H4 (cell line): ENCODE measurements at places on chromosomes 1 and 21.

DNA sequence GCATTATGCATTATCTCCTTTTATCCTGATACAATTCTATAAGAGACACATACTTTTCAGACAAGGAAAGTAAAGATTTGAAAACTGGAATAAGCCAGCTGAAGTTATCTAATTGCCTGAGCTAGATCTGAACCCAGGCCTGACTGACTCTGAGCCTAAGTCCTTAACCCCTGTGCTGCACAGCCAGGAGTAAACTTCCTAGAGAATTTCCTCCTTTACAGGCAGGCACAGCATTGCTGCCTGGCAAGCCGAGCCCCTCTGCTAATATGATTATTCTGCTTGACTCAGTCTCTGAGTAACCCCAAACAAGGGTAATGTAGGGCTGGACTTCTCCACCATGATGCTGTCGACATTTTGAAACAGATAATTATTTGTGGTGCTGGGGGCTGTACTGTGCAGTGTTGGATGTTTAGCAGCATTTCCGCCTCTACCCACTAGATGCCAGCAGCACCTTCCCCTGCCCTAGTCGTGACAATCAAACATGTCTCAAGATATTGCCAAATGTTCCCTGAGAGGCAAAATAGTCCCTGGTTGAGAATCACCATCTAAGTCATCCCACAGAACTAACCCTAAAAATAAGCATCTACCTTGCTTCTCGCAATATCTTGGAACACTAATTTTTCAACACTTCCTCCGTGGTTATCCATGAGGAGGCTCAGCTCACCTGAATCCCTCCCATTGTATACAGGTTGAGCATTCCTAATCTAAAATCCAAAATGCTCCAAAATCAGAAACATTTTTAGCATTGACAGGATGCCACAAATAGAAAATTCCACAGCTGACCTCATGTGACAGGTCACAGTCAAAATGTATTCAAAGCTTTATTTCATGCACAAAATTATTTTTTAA is 18.5 kb downstream of the CAMK1G start:
- DNase-seq, result peak; percentile 41

DNA sequence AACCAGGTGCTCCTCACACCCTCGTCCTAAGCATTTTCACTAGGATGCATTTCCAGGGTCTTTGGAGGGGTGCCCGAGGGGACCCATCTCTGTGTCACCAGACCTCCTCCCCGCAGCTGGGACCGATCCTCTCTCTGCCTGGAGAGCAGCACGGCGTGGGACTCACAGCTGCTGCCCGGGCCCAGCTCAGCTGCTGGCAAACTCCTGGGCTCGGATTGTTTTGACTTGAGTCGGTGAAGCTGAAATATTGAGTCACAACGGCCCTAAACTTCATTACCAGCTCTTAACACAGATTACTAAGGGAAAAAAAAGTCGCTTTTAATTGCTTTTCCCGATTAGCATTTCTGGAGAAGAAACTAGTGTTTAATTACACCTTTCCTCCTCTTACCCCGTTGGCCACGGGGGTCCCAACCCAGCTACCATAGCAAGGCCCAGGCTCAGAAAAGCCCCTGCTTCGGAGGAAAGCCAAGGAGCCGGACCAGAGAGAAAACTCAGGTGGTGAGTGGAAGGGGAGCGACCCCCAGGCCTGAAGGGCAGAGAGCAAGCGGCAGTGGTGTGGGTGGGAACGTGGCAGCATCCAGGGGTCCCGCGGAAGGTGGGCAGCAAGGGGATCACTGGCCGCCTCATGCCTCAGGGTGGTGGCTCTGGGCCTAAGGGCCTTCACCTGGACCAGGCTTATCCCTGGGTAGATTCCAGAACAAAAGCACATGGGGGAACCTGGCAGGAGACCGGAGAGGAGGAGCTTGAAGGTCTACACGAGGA is 41.7 kb downstream of the CASZ1 start:
- no peak for DNase-seq

DNA sequence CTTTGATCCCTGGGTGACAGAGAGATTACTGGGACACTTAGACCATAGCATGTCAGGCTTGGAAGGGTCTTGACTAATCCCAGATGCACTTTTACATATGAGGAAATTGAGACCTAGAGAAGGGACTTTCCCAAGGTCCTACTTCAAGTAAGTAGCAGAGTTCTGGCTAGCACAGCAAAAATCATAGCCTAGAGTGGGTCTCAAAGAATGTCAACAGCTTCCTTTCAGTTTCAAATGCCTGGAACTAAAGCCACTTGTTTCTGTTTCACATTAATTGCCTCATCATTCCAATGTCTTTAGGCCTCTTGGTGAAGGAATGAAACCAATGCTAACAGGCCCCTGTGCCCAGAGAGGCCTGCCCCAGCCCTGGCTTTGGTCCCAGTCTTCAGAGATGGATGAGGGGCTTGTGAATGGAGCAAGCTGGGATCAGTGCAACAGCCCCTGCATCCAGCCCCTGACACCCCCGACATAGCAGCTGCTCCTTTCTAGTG is 26.6 kb downstream of the ATF3 start:
- peak; percentile 38 for DNase-seq

- DNase-seq, result no peak
Observed at GRCh38 chr21:42649122-42650032, 4.0 kb upstream of the PDE9A start.

- DNase-seq, result no peak
Observed at GRCh38 chr1:61612602-61613001, 112.3 kb downstream of the TM2D1 start.

- no peak for DNase-seq
Observed at GRCh38 chr1:237282208-237282783, 240.3 kb downstream of the RYR2 start.

DNA sequence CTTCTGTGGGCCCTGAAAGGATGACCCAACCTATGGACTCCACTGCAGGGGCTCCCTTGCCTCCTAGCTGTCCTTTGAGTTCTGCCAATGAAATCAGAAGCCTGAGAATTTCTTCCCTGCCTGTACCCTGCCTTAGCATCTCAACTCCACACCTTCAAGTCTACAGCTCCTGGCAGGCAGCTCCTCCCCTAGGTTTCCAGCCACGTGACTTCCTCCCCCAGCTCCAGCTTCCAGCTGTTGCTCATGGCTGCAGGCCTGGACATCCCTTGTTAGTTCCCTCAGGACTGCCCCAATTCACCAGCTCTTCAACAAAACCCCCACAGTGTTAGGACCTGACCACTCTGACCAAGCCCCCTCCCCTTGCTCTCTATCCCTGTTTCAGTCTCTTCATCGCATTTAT is 2.4 kb downstream of the RCAN1 start:
- DNase-seq, result no peak

DNA sequence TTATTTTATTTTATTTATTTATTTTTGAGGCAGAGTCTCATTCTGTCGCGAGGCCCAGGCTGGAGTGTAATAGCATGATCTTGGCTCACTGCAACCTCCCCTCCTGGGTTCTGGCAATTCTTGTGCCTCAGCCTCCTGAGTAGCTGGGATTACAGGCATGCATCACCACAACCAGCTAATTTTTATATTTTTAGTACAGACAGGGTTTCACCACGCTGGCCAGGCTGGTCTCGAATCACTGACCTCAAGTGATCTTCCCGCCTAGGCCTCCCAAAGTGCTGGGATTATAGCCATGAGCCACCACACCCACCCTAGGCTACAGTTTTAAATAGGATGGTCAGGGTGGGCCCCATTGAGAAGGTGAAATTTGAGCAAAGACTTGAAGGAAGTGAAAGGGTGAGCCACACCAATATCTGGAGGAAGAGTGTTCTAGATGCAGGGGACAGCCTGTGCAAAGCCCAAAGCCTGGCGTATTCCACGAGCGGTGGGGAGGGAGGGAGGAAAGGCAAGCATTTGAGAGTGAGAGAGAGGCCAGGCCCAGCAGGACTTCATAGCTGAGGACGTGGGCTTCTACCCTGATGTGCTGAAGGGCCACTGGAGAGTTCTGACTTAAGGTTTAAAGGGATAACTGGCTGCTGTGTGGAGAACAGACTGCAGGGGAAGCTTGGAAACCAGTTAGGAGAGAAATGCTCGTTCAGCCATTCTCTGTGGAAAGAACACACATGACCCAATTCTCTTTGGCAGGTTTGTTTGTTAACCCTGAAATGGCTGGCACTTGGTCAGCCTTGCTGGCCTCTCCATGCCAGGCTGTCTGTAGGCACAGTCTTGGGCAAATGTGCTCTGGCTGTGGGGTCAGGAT is 62.6 kb upstream of the FAM20B start:
- no peak for DNase-seq

DNA sequence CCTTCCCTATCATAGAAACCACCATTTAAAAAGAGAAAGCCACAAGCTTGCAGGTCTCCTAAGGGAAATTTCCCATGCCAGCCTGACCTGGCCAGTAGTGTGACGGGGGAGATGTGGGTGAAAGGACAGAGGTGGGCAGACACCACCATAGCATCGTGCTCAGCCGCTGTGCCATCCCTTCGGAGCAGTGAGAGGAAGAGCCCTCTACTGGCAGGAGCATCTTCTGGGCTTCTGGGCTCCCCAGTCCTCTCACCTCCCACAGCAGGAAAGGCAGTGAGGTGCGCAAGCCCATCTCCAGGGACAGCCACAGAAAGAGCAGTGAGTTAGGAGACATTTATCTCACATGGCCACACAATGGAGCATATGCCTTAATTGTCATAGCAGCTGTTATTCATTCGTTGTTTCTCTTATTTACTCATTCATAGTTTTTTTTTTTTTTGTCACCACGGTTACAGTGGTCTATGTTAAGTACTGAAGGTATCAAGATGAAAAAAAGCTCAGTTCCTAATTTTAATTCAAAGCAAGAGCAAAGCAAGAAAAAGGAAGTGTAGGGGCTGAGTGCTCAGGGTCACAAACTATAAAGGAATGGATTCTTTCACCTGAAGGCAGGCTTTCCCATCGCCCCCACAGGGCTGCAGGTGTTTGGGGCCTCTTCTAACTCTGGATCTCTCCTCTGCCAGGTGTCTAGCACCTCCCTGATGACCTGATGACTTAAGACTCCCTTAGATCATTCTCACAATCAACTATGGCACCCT is 48.8 kb upstream of the CAMK1G start:
- DNase-seq, result no peak

DNA sequence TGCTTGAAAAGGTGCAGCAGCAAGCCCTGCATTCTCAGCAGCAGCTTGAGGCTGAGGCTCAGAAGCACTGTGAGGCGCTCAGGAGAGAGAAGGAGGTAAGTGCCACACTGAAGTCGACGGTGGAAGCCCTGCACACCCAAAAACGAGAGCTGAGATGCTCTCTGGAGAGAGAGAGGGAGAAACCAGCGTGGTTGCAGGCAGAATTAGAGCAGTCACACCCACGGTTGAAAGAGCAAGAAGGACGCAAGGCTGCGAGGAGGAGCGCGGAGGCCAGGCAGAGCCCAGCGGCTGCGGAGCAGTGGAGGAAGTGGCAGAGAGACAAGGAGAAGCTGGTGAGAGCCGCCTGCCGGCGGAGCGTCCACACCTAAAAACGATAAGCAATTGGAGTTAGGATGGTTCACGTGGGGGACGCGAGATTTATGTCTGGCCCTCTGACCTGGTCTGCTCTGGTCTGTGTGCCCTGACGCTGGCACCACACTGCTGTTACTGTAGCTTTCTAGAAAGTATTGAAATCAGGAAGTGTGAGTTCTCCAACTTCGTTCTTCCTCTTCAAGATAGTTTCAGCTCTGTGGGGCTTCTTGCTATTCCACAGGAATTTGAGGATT is 26.7 kb upstream of the DIP2A start:
- DNase-seq, result no peak
